ENCODE measurements at places on chromosomes 7 and 10.

GRCh38 chr7:45582136-45582749 is 8.1 kb downstream of the ADCY1 start:
- DNase-seq: no peak

DNA sequence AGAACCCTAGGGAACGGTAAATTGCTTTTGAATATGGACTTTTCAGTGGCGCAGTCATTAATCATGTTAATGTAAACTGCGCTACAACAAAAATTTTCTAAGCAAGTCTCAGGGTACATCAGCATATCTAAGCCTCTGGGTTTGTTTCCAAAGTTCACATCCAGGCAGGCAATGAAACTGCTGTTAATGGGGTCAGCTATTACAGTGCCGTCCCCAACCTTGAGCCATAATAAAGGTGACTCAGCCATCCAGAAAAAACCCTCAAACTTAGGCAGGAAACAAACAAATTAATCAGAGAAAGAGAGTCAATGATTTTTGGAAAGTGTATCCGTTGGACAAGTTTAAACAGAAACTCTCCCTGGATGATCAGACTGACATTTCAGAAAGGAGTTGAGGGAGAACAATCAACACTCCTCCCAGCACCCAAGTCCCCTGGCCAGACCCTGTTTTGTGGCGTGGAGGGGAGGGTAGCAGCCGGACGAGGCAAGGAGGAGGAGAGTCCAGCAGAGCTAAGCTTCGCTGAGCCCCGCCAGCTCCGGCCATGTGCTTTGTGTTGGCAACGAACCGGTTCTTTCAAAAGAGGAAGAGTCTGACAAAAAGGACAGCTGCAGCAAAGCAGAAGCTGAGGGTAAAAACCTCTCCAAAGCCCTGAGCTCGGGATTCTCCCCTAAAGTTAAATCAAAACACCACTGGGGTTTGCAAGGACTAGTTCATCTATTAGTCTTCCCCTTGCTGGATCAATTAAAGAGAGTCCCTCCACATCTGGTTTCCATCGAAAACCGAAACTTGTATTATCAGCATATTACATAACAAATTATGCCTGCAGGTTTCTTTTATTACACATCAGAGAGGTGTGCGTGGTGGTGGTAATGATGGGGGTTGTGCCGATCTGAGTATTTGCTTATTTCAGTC is 3.6 kb downstream of the FAM53B start:
- DNase-seq: peak; percentile 82

DNA sequence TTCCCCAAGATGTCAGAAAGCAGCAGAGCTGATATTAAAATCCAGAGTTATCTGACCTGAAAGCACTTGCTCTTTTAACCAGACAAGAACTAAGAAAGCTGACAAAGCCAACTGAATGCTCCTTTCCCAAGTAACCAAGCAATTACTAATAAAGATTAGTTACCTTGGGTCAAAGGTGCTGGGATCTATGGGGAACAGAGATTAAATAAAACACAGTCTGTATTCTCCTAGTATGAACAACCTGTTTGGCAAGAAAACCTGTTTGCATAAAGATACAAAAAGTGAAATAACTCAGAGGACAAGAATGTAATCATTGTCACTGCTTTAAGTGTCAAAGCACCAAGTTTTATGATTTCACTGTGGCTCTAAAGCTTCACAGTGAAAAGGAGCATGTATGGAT is 35.7 kb downstream of the ITPRID1 start:
- no peak for DNase-seq

GRCh38 chr7:46123756-46124343 is 202.8 kb upstream of the IGFBP3 start:
- DNase-seq: no peak

- DNase-seq: peak; percentile 78
Measured at GRCh38 chr7:112162142-112162766, 43.9 kb downstream of the DOCK4 start.

DNA sequence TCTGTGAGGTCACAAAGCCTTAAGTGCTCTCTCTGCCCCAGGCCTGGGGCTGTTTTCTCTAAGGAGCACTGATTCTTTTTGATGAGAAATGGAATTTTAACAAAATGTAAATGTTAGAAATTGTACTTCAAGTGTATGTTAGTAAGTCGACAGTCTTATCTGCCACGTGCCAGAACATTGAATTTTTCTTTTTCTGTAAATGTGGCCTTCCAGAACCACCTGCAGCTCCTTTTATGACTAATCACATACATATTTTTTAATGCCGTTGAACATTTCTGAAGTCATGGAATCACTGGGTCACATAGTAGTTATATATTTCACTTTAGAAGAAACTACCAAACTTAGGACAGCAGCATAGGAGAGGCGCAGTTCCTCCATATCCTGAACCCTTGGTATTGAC is 38.0 kb downstream of the UBE3C start:
- DNase-seq: no peak

DNA sequence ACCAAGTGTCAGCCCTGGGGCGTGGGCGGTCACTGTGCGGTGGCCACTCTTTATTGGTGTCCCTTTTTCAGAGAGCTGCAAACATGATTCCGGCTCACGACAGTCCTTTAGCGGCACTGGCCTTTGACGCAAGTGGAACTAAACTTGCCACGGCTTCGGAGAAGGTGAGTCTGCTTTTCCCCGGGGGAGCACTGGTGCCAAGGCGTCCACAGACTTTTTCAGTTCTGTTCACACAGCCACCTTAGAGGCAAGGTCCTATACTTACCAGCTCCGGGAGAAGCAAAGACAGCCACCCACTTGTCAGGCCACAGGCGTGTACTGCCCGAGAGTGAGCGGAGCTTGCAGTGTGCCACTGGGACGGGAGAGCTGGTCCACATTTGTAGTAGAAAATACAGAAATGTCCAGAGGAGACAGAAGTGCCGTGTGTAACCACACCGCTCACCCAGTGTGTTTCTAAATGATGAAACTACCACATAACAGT is 27.9 kb downstream of the WIPI2 start:
- DNase-seq: no peak

DNA sequence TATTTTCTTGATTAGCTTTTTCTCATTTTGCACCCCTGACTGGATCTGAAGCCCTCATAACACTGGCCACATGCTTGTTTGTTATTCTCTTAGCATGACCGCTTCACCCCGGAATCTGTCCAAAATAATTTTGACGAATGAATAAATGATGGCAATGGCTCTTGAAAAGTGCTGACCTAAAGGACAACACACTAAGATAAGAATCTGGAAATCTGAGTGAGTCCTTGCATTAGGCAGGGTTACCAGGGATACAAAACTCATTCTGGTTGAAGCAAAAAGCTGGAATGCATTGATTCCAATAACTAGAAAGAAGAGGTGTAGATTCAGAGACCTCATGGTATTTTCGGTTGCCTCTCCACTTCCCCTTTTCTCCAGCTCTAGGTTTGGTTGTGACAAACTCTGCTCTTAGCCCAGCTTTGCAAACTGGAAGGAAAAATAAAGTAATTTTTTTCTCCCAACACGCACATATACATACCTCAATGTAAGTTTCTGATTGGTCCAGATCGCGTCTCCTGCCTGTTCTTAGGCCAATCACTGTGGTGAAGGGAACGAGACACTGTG is 157.4 kb downstream of the SKIDA1 start:
- peak; percentile 33 for DNase-seq

DNA sequence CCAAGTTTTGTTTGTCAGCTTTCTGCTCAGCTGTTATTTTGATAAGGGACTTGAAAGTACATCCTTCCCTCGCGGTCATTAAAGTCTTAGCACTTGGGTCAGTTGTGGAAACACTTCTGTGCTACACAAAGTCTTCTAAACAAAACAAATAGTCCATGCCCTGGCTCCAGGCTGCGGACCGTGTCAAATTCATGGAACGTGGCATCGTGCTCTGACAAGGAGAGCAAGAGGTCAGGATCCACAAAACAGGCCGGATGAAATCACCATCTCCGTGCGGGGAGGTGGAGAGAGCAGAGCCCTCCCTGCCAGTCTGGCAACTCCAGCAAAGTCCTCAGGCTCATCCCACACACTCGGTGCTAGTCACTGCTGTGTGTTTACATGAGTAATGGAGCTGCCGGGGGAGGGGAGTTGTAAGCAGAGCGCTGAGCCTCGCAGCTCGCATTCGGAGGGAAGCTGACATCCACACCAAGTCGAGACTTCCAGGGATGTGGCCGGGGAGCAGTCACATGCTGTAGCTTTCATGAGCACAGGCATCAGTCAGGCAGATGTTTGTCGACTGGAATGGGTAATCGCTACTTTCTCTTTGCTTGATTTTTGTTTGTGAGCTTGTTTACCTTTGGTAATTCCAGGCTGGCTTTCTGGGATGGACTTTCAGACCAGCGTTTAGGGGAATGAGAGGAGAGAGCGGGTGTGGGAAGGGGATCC is 147.6 kb downstream of the ARID5B start:
- DNase-seq: peak; percentile 99

GRCh38 chr7:106068986-106069385 is 43.1 kb downstream of the SYPL1 start:
- no peak for DNase-seq

DNA sequence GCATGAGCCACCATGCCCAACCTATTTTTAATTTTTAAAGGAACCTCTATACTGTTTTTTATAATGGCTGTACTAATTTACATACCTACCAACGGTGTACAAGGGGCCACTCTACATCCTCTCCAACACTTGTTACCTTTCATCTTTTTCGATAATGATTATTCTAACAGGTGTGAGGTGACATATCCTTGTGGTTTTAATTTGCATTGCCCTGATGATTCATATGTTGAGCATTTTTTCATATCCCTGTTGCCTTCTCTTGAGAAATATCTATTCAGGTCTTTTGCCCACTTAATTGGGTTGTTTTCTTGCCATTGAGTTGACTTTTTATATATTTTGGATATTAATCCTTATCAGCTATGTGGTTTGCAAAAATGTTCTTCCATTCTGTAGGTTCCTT is 167.0 kb downstream of the CTTNBP2 start:
- DNase-seq: no peak

GRCh38 chr10:119502209-119502608 is 40.3 kb downstream of the RGS10 start:
- no peak for DNase-seq

DNA sequence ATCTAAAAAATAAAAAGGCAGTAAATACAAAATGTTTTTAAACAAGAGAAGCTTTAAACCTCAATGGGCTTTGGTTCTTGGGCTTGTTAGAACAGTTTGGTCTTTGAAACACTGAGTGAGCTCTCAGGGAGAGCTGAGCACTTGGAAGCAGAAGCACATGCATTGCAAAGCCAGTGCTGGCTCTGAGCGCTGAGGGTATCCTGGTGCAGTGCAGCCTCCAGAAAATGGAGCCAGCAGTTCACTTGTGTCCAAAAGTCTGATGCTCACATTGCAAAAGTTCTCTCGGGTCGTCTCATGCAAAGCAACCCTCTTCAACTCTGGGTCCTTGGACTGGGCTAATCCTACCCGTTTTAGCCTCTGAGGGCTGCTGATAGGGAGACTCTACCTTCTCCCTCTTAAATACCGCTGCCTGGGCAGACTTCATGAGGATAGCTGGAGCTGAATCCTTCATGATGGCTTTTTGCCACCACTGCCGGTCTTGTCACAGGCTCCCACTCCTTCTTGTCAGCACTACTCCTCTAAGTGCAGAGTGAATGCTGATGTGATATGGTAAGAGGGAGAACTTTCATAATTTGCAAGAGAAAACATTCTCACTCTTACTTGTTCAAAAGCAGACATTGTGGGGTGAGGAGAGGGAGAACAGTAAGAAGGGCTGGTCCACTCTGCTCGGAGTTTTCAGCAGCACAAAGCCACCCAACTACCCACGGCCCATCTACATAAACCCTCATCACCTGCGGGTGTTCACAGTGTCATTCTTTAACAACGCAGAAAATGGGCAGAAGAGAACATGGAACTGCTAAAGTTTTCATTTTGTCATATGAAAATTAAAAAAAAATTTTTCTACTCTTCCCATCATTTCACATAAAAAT is 42.2 kb upstream of the BMPER start:
- no peak for DNase-seq
